ENCODE measurements at places on chromosomes 7 and 10. TPM values are rescaled to one million over a fixed set of nuclear protein-coding genes. Genes with fewer than 3 reads are reported as not detected.

C10orf71 gene
- not detected for total RNA-seq

PRPS1L1 gene
- total RNA-seq, result not detected

NPVF gene
- not detected for total RNA-seq

RNLS gene
- 6.7 TPM for total RNA-seq

ZNF467 gene
- 1.7 TPM for total RNA-seq

OPALIN gene
- total RNA-seq, result not detected

DMTF1 gene
- 48.8 TPM for total RNA-seq

LDB3 gene
- total RNA-seq, result 0.08 TPM

WDFY4 gene
- not detected for total RNA-seq

TCAF2 gene
- 2.1 TPM for total RNA-seq

CACNB2 gene
- total RNA-seq, result 2.7 TPM

ASB13 gene
- 9.7 TPM for total RNA-seq

AS3MT gene
- total RNA-seq, result 5.9 TPM

TLX1 gene
- not detected for total RNA-seq

CRYGN gene
- not detected for total RNA-seq

FFAR4 gene
- total RNA-seq, result not detected

SPDYE16 gene
- 0.12 TPM for total RNA-seq

METTL27 gene
- total RNA-seq, result 1.1 TPM

SEMA4G gene
- total RNA-seq, result 0.53 TPM

MSMB gene
- total RNA-seq, result not detected
